RKO (cell line): ENCODE measurements at places on chromosomes 5 and 9.
A peak's percentile ranks its signal among the peaks of the same experiment; 100 is the strongest.

GRCh38 chr5:136675769-136676168 is 310.4 kb upstream of the TRPC7 start:
- DNase-seq = no peak

- no peak for DNase-seq
Measured at GRCh38 chr9:137724818-137725240, 106.0 kb downstream of the EHMT1 start.

GRCh38 chr5:93497096-93497495 is 83.9 kb downstream of the NR2F1-AS1 start:
- no peak for DNase-seq

GRCh38 chr5:160159991-160160792 is 40.9 kb upstream of the PWWP2A start:
- no peak for DNase-seq

DNA sequence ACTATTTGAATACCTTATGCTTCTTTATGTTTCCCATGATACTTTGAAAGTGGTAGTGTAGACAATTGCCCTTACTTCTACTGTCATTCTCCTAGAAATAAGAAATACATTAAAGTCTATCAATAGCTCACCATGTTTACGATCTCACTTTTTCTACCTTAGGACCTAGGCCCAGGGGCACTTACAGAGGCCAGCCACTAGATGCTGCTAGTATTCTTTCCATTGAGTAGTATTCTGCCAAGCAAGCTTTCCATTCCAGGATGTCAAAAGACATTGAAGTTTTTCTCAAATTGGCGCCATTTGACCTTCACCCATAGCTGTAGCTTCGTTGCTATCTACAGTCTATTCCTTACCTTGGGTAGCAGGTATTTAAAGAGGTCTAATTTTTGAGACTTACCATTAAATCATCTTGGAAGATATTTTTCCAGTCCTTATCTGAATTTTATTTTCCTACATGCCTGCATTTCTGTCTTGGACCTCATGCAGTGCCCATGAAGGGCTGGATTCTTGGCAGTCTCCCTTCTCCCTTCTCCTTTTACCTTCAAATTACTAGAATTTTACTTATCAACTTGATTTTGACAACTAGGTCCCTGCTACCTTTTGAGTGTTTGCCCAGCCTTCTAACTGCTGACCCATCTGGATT is 246.0 kb upstream of the NUDT12 start:
- DNase-seq = peak; percentile 87
